ENCODE measurements at places on chromosomes 3 and 15. TPM values are rescaled to one million over a fixed set of nuclear protein-coding genes. Genes with fewer than 3 reads are reported as not detected.
A peak's percentile ranks its signal among the peaks of the same experiment; 100 is the strongest.

DNA sequence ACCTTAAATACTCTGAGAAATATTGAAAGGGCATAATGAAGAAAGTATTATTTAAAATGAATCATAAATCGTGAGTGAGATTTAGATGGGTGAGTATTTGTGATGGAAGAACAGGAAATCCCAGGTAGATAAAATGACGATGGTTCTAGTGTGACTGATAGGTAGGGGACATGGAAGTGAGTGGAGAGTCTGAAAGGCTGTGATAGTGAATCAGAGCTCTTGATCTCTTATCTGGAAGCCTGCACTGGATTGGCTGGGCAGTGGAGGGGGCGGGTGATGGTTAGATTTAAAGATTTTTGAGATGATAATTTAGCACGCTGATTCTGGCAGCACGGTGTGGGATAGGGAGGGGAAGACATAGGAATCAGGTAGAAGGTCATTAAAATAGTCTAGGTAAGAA lies 20.1 kb downstream of the HGD start:
- H3K27ac ChIP-seq: no peak overlapping the region
- H3K36me3 ChIP-seq: no peaks in the 10 kb centered on the region
- DNase-seq: no peak
- H3K27me3 ChIP-seq: peaks cover 8% of the 10 kb centered on the region
- no peaks in the 10 kb centered on the region for H3K4me1 ChIP-seq
- no peak overlapping the region for H3K4me3 ChIP-seq

Gene CCDC39
- not detected for total RNA-seq

GRCh38 chr3:87167628-87168456 lies 59.3 kb upstream of the CHMP2B start:
- H3K36me3 ChIP-seq: no peaks in the 10 kb centered on the region
- no peak overlapping the region for H3K4me3 ChIP-seq
- H3K27ac ChIP-seq: no peak overlapping the region
- DNase-seq: peak; percentile 16
- H3K27me3 ChIP-seq: peaks cover 2% of the 10 kb centered on the region

Gene GPR149
- not detected for total RNA-seq

DNA sequence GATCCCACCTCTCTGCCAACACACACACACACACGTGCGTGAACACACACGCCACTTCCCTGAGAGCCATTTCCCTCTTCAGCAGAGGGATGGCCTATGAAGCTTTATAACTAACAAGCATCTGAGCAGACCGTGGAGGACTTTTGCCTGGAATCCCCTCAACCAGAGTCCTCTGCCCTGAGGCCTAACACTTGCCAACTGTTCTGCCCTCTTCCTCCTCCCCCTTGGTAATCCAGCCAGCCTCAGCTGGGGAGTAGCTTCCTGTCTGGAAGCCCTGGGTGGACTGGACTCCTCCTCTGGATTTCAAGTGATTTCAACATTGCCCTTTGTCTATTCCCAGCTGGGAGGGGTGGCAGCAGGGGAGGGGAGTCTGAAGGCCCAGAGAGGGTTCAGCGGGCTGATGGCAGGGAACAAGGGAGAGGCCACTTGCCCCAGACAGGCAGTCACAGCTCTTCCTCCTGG lies 68.4 kb upstream of the HACD2 start:
- no peak overlapping the region for H3K27ac ChIP-seq
- H3K27me3 ChIP-seq: peaks cover 2% of the 10 kb centered on the region
- no peak overlapping the region for H3K4me3 ChIP-seq
- no peak for DNase-seq
- no peaks in the 10 kb centered on the region for H3K4me1 ChIP-seq

Gene DNAH12
- not detected for total RNA-seq

DNA sequence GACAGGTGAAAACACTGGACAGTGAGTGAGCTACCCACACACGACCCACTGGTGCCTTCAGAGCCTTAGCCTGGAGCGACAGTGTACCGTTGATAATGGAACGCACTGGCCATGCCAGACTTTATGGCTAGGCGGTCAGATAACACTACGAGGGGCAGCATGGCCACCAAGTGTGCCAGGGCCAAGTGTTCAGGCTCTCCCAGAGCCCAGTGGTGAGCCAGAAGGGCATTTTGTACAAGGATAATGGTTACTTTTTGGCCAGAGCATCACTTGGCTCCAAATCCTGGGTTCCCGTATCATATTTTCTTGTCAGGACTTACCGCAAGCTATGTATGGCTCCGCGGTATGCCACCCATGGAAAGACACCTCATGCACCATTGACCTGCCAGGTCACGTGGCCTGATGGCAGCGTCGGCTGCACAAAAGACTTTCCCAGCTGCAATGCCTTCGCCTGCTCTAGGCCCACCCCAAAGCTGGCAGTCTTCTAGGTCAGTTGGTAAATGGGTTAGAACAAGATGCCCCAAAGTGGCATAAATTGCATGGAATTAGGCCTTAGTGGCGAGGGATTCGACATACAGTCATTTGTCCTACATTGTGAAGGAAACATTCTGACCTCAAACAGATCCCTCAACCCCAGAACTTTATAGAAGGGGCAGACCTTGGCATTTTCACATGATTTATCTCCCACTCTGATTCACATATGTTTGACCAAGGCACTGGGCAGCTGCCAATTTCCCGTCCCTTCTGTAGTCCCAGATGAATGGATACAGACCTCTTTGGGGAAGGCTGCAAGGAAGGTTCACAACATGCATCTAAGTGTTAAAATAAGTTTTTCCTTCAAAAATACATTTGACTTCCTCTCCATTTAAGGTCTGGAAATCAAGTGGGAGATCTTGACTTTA lies 12.2 kb upstream of the SLC28A1 start:
- no peak for DNase-seq
- no peak overlapping the region for H3K27ac ChIP-seq
- peaks cover 7% of the 10 kb centered on the region for H3K27me3 ChIP-seq
- H3K4me1 ChIP-seq: no peaks in the 10 kb centered on the region
- no peak overlapping the region for H3K4me3 ChIP-seq

DNA sequence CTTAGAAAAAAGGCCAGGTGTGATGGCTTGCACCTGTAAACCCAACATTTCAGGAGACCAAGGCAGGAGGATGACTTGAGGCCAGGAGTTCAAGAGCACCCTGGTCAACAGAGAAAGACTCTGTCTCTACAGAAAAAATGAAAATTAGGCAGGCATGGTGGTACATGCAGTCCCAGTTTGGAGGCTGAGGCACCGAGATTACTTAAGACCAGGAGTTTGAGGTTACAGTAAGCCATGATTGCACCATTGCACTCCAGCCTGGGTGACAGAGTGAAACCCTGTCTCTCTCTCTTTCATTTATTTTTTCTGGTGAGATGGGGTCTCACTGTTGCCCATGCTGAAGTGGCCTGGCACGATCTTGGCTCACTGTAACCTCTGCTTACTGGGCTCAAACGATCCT lies 24.7 kb downstream of the IP6K1 start:
- H3K27ac ChIP-seq: no peak overlapping the region
- no peak for DNase-seq
- H3K4me3 ChIP-seq: no peak overlapping the region

DNA sequence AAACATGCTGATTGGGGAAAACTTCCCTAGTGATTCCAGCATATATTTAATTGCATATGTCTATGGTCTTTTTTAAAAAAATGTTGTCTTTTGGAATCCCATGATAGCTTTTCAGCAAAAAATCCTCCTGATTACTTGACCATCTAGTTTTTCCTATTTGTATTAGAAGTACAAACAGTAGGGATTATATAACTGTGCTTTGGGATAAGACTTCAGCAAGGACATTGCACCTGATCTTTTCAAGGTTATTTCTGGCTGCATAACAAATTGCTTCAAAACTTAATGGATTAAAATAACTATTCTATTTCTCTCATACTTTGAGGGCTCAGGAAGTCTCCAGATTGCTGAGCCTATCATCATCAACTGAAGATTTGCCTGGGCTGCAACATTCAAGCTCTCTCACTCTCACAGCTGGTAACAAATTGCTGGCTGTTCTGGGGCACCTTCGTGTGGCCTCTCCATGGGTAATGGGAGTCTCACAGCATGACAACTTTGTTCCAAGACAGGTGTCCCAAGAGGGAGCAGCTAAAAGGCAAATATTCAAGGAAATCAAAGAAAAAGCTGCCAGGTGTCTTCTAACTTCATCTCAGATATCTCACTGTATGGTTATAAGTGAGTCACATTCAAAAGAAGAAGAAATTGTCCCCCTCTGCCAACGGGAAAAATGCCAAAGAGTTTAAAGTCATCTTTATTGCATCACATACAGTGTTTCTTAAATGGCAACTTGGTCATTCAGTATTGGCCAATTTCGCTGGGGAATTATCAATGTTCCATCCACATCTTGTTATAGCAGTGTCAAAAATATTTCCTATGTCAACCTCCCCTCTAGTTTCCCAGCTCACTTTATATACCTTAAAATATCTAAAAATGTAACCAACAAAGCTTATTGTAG lies 644.5 kb upstream of the GRM7 start:
- no peak for DNase-seq
- no peaks in the 10 kb centered on the region for H3K27me3 ChIP-seq
- no peak overlapping the region for H3K27ac ChIP-seq
- H3K4me3 ChIP-seq: no peak overlapping the region

Gene IMPDH2
- 423 TPM for total RNA-seq

Gene WDR93
- total RNA-seq: not detected

DNA sequence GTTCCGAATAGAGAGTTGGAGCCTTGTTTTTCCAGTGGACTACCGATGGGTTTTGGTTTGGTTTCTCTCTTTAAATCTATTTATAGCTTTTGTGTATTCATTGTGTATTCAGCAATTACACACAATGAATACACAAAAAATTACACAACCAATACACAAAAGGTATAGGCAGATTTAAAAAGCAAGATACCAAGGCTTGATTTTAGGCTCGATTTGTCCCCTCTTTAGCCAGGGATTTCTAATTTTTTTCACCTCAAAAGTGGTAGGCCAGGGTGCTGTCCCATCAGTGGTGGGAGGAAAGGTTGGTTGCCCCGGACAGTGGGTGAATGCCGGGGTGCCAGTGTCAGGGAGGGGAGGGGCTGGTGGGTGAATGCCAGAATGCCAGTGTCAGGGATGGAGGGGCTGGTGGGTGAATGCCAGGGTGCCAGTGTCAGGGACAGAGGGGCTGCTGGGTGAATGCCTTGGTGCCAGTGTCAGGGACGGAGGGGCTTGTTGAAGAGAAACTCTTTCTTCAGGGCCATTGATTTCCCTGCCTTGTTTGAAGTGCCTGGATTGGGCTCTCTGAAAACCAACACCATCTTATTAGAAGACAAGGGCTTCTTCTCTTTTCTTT lies 186.2 kb downstream of the GOLGA6L6 start:
- H3K4me1 ChIP-seq: peaks cover 6% of the 10 kb centered on the region
- H3K27ac ChIP-seq: no peak overlapping the region
- H3K27me3 ChIP-seq: no peaks in the 10 kb centered on the region
- H3K4me3 ChIP-seq: no peak overlapping the region
- no peak for DNase-seq

Gene ARNT2
- total RNA-seq: 0.05 TPM

Gene SERP1
- total RNA-seq: 102 TPM

- H3K4me1 ChIP-seq: peaks cover 17% of the 10 kb centered on the region
- DNase-seq: no peak
- peaks cover 4% of the 10 kb centered on the region for H3K36me3 ChIP-seq
- no peak overlapping the region for H3K27ac ChIP-seq
- H3K4me3 ChIP-seq: no peak overlapping the region
- peaks cover 1% of the 10 kb centered on the region for H3K27me3 ChIP-seq
Measured at GRCh38 chr3:17195856-17196604, 311.3 kb downstream of the PLCL2 start.

DNA sequence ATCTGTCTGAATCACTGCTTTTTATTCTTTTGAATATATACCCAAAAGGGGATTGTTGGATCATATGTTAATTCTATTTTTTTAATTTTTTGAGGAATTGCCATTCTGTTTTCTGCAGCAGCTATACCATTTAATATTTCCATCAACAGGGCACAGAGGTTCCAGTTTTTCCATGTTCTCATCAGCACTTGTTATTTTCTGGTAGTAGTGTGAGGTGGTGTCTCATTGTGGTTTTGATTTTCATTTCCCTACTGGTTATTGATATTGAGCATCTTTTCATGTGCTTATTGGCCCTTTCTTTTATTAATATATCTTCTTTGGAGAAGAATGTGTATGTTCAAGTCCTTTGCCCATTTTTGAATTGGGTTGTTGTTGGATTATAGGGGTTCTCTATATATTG lies 68.1 kb downstream of the PDE8A start:
- H3K27me3 ChIP-seq: no peaks in the 10 kb centered on the region
- peaks cover 4% of the 10 kb centered on the region for H3K4me1 ChIP-seq
- no peak overlapping the region for H3K4me3 ChIP-seq
- no peaks in the 10 kb centered on the region for H3K36me3 ChIP-seq
- no peak overlapping the region for H3K27ac ChIP-seq
- no peak for DNase-seq

Gene KCNH8
- not detected for total RNA-seq

- DNase-seq: no peak
- H3K27ac ChIP-seq: no peak overlapping the region
- no peaks in the 10 kb centered on the region for H3K27me3 ChIP-seq
- H3K36me3 ChIP-seq: no peaks in the 10 kb centered on the region
- H3K4me1 ChIP-seq: no peaks in the 10 kb centered on the region
Measured at GRCh38 chr15:93314245-93314644, 225.2 kb upstream of the RGMA start.

DNA sequence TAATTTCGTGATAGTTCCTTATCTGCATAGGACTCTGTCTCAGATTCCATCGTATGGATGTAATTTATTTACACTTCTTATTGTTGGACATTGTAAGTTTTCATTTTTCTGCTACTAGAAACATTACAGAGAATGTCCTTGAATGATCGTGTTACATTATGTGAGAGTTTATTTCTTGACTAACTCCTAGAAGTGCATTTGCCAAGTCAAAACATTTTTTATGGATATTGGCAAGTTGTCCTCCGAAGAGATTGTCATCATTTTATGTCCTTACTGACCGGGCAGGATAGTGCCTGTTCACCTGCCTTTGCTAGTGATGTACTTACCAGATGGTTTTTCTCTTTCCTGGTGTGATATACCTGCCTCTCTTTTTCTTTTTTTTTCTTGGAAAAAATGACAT lies 13.4 kb downstream of the ASB7 start:
- H3K4me1 ChIP-seq: peaks cover 20% of the 10 kb centered on the region
- H3K36me3 ChIP-seq: peaks cover 41% of the 10 kb centered on the region
- no peaks in the 10 kb centered on the region for H3K27me3 ChIP-seq
- no peak overlapping the region for H3K4me3 ChIP-seq

DNA sequence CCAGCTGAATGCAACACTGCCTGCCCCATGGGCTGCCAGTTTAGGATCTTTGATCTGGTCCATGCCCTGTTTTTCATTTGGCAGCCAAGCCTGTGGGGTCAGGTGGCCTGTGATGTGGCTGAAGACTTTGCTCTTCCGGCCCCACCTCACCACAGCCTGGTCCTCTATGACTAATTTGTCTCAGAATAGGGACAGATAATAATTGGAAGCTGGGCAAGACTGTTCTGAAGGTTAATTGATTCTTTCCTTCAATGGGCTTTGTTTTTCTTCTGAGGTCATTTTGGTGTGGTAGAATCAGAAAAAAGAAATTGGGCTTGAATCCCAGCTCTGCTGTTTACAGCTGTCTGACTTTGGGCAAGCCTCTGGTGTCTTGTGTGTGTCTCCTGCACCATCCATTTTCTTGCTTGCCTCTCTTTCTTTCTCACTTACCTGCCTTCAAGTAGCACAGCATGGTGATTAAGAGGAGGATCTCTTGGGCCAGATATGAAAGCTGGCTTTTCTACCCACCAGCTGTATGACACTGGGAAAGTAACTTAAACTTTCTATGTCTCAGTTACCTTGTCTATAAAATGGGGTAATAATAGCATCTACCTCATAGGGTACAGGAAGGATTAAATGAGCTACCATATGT lies 24.2 kb downstream of the ABHD2 start:
- H3K4me3 ChIP-seq: no peak overlapping the region
- no peaks in the 10 kb centered on the region for H3K27me3 ChIP-seq
- H3K27ac ChIP-seq: no peak overlapping the region
- no peak for DNase-seq
- H3K4me1 ChIP-seq: peaks cover 22% of the 10 kb centered on the region

Measured in activated T-helper 1 cell treated with anti-CD3 and anti-CD28 coated beads, Interleukin-12 subunit alpha, Interleukin-12 subunit beta, Interleukin-2, Interleukin-4 antibody, amounts not matched to agents 30 ng/mL and 10 ng/mL and 1 ng/mL, durations not matched to agents 14 hours and 24 hours and 36 hours (primary cell).